Umbilical cord (tissue), 2 donors: ENCODE measurements at places on chromosomes 13 and 19.

DNA sequence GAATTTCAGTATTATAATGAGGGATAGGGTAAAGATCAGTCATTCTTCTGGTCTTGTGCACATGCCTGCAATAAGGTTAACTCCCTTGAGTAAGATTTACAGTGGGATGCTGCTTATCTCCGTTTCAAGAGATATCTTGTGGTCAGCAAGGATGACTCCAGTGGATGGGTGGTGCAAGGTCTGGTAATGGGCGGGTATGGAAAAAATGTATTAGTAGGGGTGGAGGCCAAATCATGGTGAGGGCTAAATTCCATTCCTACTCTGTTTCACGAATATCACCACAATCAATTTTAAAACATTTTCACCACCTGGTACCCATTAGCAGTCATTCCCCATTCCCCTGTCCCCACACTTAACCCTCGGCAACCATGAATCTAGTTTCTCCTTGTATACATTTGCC lies 40.6 kb downstream of the CCDC122 start:
- DNase-seq = peak; percentile 9

DNA sequence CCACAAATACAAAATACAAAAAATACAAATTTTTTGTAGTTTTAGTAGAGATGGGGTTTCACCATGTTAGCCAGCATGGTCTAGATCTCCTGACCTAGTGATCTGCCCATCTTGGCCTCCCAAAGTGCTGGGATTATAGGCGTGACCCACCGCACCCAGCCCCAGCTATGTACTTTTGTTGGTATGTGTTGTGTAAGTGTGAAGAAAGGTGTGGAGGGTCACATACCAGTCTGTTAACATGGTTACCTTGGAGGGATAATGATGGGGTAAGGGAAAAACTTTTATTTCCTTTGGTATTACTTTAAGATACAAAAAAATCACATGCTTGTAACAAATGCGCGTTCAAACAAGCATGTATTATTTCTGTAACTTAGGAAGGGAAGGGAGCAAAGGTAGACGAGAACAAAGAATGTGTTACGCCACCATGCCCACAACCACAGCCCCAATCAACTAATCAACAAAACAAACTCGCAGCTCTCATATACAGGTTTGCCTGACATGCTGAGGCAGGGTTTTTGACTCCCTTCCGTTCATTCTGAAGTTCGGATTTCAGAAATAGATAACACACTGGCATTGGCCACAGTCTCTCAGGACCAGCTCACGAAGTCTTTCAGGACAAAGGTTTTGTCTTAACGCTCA lies 13.5 kb upstream of the VWA8 start:
- DNase-seq = no peak

- no peak for DNase-seq
Measured at GRCh38 chr13:98506322-98506721, 70.6 kb downstream of the STK24 start.

DNA sequence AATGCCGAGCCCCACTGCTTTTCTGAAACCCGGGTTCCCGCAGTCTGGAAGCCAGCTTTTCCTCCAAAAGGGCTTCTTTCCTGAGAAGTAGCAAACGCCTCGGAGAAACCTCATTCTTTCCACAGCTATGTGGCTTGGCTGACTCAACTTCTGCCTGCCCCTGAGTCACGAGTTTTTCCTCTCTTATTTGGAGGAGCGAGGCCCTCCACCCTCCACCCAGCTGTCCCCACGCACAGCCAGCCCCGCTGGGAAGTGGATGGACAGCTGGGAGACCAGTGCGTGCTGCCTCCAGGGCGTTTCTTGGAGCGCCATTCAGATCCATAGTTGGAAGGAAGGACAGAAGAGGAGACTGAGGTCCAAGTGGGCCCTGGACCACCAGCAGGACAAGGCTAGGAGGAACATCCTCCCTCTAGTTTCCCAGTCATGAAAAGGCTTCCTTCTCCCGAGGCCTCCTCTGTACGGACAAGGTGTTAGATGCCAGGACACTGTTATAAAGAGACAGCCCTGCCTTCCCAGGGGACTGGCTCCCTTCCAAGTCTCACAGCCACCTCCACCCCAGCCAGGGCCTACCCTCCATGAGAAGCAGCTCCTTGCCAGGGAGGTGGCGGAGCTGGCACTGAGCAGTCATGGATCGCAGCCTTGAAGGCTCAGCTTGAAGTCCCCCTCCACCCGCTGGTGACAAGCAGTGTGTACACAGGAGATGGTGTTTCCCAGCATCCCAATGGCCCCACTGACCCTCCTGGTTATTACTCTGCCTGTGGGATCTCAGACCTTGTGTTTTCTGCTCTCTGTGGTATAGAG lies 2.5 kb upstream of the PLEKHF1 start:
- DNase-seq = peak; percentile 95

DNA sequence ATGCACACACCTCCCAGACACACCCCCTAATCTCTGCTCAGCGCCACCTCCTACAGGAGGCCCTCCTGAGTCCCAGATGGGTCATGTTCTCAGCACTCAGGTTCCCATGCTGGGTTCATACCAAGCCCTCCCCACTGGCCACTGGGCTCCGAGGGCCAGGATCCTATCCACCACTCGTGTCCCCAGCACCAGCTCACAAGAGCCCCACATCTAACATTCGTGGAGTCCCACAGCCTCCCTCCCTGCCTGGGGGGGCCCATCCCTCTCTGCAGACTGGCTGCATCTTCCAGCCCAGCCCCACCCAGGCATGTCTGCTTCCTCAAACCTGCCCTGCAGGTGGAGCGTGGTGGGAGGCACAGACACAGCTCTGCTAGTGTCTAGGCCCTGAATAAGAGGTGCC lies 227.4 kb downstream of the TUBA3C start:
- no peak for DNase-seq

DNA sequence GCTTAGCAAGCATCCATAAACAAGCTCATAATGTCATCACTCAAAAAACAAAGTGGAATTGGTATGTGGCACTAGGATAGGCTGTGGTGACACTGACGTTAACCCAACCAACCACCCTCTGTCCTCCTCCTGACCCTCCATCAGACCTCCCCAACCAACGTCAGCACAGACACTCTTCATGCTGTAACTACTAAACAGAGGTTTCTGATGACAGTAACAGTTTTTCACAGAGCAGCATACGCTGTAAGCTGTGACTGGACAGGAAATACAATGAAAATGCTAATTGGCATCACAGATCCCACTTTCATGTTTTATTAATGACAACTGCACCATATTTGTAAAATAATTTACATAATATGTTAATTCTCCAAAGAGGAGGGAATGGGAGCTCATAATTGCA lies 238.0 kb downstream of the IRS2 start:
- DNase-seq = no peak

DNA sequence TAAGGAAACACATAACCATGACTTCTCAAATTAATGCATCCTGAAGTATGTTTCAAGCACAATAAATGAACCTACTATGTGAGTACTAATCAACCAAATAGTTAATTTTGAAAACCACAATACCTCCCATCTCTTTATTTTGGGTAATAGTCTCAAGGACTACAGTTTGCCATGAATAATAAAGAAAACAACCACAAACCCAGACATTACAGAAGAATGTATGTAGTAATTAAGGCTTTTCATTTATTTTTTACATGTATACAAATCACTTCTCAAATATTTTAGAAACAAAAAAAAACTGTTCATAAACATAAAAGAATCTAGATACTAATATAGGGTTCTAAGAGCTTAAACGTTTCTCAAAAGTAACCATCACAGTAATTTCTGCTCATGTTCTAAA lies 6.8 kb downstream of the KATNAL1 start:
- DNase-seq = no peak

GRCh38 chr13:104204177-104204576 lies 1138.0 kb upstream of the SLC10A2 start:
- DNase-seq = no peak

GRCh38 chr19:45864629-45865082 lies 530 bp downstream of the FOXA3 start:
- DNase-seq = no peak

GRCh38 chr19:10882108-10882457 lies 10.7 kb downstream of the CARM1 start:
- no peak for DNase-seq

DNA sequence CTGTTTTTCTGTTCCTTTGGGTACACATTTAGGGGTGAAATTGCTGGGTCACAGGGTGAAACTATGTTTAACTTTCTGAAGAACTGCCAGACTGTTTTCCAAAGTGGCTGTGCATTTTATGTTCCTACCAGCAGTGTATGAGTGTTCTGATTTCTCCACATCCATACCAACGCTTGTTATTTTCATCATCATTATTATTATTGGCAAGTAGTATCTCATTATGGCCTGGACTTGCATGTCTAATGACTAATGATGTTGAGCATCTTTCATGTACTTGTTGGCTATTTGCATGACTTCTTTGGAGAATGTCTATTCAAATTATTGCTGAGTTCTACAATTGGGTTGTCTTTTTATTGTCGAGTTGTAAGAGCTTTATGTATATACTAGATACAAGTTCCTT lies 321.8 kb upstream of the HTR2A start:
- DNase-seq = no peak

DNA sequence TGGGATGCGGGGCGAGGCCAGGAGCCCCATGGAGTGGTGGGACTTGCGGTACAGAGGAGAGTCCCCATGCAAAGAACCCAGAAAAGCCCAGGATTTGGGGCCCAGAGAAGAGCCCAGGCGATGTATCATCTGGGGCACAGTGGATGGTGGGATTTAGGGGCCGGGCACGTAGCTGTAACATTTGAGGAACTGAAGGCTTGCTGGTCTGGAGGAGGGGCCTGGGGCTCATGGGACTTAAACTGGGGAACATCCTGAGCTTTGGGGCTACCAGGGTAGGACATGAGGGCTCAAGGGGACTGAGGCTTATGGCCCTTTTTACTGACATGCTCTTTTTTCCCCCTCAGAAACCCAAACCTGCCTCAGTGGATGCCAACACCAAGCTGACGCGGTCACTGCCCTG lies 13.5 kb downstream of the MED25 start:
- no peak for DNase-seq
